ENCODE measurements at places on chromosomes 6 and 20.

GRCh38 chr20:47782920-47783552, 2.2 kb downstream of the SULF2 start:
- DNase-seq: no peak

DNA sequence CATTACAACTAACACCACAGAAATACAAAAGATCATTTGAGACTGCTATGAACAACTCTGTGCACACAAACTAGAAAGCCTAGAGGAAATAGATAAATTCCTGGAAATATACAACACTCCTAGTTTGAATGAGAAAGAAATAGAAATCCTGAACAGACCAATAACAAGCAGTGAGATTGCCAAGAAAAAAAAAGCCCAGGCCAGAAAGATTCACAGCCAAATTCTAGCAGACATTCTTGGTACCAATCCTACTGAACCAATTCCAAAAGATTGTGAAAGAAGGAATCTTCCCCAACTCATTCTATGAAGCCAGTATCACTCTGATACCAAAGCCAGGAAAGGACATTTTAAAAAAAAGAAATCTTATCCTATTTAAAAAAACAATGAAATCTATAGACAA, 7.0 kb upstream of the CDK19 start:
- no peak for DNase-seq

- DNase-seq: no peak
Observed at GRCh38 chr6:79469376-79470246, 67.6 kb downstream of the LCA5 start.

DNA sequence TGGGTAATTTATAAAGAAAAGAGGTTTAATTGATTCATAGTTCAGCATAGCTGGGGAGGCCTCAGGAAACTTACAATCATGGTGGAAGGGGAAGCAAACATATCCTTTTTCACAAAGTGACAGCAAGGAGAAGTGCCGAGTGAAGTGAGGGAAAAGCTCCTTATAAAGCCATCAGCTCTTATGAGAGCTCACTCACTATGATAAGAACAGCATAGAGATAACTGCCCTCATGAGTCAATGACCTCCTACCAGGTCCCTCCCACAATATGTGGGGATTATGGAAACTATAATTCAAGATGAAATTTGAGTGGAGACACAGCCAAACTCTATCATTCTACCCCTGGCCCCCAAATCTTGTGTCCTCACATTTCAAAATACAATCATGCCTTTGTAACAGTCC, 115.8 kb upstream of the LAMA2 start:
- DNase-seq: no peak

DNA sequence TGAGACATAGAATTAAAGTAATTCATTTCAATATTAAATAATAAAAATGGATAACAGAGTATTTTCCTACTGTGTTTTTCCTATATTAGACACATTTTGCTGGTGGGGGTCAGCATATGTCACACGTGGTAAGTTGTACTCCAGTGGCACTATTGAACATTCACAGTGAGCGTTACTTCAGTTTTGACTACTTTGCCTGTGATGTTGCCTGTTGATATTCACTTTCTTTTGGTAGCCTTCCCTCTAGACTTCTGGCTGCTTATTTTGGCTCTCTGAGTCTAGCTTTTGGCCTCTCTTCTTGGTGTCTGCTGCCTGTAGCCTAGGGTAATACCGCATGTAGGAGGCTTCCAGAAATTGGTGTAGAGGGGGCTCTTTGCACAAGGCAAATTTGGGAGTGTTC, 64.4 kb upstream of the TFB1M start:
- no peak for DNase-seq

DNA sequence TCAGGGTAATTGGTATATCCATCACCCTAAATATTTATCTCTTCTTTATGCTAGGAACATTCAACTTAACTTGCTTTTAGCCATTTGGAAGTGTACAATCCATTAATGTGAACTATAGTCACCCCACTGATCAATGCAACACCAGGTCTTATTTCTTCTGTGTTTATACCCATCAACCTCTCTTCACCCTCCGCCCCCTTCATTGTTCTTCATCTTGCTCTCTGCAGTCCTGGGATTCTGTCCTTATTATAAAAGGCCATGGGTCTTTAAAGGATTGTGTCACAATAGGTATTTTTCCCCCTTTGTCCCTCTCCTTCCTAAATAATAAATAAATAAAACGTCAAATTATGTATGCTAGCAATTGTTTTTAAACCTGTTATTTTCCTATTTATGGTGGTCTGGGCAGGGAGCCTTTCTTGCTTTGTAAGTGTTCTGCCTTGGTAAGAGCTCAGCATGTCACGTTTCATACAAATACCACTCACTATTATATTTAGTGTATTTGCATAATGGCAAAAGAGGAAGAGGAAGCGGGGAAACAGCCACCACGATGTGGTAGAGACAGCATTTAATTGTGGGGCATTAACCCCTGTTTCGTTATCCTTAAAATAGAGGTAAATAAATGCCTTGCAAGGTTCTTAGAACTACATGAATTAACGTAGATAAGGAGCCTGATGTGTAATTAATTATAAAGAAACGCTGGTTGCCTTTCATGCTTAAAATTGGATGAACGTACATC, 1.9 kb downstream of the ABRACL start:
- no peak for DNase-seq

Measured in activated CD8-positive, alpha-beta memory T cell treated with anti-CD3 and anti-CD28 coated beads for 24 hours (primary cell).